Spinal cord (tissue), 10 donors: ENCODE measurements at places on chromosomes 1 and 21.

DNA sequence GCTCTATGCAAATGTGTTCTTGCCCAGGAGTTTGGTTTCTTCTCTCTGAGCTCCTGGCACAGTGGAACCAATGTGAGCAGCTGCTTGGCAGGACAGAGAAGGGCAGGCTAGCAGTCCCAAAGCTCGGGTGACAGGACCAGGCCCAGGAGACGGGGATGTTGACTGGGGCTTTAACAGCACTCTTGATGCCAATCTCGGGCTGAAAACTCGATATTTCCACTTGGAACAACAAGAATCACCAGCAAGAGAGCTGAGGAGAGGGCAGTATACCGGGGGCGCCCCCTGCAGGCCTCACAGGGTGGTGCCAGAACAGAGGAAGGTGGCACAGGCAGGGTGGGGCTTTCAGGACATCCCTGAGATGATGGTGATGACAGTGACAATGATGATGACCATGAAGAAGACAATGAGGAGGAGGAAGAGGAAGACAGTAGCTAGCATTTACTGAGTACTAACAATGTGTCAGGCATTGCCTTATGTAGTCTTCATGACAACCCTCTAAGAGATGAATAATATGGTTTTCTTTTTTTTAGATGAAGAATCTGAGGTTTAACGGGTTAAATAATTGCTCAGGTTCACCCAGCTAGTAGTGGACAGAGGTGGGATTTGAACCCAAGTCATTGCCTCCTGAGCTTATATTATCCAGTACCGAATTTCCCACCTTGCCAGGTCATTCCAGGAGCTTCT, 2.7 kb upstream of the KCNJ9 start:
- no peak for DNase-seq

DNA sequence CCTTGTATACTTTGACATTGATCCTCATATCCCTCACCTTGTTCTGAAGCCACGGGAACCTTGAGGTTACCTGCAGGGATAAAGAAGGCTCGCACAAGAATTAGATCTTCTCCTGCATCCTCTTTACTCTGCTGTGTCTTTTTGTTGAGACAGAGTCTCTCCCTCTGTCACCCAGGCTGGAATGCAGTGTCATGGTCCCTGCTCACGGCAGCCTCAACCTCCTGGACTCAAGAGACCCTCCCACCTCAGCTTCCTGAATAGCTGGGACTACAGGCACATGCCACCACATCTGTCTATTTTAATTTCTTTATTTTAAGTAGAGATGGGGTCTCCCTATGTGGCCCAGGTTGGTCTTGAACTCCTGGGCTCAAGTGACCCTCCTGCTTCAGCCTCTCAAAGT, 134.7 kb downstream of the PTPRC start:
- DNase-seq: no peak

DNA sequence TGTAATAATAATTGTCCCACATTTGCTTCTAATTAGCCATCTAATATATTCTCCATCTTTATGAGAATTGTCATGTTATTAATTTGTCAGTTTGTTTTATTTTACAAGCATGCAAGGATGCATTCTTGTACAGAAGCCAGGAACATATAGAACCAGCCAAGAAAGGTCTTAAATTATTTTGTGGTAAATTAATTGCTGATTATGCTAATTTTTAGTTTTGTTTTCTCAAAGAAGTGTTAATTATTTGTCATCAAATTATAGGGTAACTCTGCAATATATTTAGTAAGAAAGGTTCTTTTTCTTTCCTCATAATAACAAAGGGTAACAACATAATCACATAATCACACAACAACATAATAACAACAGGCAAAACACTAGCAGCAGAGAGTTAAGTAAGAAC, 5.7 kb downstream of the CLIC6 start:
- DNase-seq: no peak

- DNase-seq: no peak
Observed at GRCh38 chr1:56468518-56468917, 110.8 kb downstream of the PLPP3 start.

GRCh38 chr21:16454399-16454798, 724.6 kb downstream of the USP25 start:
- DNase-seq: no peak

GRCh38 chr1:156805766-156806511, 10.7 kb downstream of the SH2D2A start:
- DNase-seq: no peak

- DNase-seq: peak; percentile 45
Observed at GRCh38 chr1:115924770-115925169, 51.5 kb upstream of the SLC22A15 start.

DNA sequence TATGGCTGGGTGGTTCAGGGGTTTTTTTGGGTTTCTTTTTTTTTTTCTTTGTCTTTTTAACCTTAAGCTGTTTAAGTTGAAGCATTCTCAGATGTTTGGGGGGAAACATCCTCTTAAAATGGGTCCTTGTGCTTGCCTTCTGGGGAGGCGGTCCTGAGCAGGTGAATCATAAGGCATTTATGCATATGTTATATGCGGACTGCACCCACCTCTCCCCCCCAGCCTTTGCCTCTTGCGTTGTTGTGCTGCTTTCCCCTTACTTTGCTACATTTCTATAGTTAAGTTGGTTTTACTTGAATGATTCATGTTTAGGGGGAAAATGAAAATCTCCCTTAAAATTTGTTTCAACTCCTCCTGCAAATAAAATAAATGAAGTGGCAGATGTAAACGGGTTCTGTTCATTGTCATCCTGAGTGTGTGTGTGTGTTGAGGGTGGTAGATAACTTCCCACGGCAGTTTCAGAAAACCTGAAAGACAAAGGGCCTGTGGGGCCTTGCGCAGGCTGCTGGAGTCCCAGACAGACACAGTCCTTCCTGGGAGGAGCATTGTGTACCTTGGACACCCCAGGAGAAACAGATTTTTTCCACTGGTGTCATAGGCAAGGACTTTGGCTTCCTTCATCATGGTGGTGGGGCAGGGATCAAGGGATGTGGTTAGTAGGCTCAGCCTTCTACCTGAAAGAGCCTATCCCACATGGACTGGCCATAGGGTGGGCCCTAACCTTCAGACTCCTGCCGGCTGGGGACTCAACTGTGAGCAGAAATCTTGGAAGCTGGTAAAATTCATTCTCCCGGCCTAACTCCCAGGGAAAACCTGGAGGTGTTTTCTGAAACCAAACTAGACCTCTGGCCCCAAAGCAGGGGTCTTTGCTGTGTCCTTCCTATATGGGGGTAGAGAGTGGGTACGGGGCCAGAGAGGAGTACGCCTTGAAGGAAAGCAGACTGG, 926 bp upstream of the SH3D21 start:
- DNase-seq: no peak

DNA sequence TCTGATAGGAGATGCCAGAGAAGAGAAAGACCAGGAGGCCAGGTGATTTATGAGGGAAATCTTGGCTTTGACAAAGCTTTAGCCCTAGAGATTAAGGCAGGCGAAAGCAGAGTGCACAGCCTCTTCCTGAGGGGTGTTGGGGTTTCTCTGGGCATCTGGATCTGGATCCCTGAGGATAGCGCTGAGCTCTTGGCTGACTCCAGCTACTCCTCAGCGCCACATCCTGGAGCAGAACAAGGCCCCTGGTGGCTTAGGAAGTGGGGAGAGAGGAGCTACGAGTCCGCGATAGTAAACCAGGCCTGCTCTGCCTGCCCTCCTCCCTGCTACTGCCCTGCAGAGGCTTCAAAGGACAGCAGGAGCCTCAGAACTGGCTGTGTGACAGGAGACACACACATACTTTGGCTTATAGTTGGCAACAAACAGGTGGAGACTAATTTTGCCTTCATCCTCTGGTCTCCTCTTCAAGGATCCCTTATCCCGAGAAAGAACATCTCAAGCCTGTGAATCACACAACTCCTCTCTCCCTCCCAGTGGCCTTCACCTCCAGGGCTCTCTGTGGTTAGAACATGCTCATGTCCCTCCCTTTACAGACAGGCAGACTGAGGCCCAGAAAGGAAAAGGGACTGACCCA, 66.9 kb downstream of the TRABD2B start:
- no peak for DNase-seq

DNA sequence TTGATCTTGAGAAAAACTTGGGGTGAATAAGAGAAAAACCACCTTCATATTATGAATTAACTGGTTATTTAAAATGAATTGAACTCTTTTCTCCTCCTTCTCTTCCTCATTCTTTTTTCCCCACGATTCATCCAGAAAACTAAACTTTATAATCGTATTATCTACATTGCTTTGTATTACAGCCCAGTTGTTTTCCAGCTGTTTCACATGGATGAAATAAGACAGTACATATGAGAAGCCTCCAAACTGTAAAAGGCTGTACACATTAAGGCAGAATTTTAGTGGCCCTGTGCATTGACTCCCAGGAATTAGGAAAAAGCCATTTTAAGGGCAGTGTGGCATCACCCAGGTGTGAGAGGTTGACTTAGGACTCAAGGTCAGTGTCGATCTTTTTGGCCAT, 80.3 kb upstream of the PGBD5 start:
- DNase-seq: no peak

- DNase-seq: no peak
Observed at GRCh38 chr1:21622466-21623315, 46.5 kb downstream of the RAP1GAP start.

GRCh38 chr1:37130221-37130948, 96.1 kb upstream of the GRIK3 start:
- no peak for DNase-seq

DNA sequence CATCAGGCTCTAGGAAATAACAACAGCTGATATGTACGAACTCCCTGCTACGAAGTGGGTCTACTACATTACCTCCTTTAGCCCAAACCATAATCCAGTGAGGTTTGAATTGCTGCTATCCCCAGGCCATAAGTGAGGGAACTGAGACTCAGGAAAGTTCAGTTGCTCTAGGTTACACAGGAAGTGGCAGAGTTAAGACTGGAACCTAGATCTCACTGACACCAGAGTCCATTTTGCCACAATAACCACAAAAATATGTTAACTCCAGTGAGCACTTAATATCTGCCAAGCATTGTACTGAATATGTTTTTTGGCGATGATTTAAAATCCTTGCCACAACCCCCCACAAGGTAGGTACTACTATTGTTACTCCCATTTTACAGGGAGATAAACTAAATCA, 8.9 kb upstream of the TADA1 start:
- no peak for DNase-seq

- DNase-seq: no peak
Observed at GRCh38 chr1:48810740-48811139, 34.0 kb upstream of the BEND5 start.

- DNase-seq: no peak
Observed at GRCh38 chr21:25343774-25344545, 263.3 kb downstream of the MRPL39 start.

- DNase-seq: no peak
Observed at GRCh38 chr1:108503062-108503733, 53.1 kb downstream of the NBPF6 start.

DNA sequence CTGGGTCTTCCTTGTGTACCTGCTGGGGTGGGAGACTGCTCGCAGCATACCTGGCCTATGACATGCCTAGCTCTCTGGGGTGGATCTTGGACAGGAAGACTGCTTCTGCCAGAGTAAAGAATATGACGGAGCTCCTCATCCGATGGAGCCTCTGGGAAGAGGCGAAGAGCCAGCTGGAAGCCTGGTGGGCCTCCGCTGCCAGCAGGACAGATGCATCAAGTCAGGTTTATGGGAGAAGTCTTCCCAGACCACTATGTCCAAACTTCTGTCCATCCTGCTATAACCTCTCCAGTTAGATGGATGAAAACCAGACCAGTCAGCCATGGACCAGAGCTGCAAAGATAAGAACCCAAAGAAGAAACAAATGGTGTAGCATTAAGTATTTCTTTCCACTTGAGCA, 27.7 kb upstream of the NGF start:
- no peak for DNase-seq

DNA sequence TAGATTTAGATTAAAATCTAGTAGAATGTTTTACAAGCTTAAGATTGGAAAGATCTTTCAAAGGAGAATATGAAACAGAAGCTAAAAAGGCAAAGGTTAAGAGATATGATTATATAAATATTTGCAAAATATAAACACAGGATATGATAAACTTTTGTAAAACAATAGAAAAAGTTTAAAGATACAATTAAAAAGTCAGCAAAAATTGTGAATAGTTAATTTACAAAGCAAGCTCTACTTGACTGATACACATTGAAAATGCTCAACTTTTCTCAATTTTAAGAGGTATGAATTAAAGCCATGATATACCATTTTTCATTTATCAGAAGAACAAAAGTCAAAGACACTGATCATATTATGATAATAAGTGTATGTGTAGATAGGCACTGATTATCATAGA, 21.0 kb downstream of the RAB3GAP2 start:
- no peak for DNase-seq

GRCh38 chr21:25161571-25161970, 445.7 kb downstream of the MRPL39 start:
- DNase-seq: no peak

DNA sequence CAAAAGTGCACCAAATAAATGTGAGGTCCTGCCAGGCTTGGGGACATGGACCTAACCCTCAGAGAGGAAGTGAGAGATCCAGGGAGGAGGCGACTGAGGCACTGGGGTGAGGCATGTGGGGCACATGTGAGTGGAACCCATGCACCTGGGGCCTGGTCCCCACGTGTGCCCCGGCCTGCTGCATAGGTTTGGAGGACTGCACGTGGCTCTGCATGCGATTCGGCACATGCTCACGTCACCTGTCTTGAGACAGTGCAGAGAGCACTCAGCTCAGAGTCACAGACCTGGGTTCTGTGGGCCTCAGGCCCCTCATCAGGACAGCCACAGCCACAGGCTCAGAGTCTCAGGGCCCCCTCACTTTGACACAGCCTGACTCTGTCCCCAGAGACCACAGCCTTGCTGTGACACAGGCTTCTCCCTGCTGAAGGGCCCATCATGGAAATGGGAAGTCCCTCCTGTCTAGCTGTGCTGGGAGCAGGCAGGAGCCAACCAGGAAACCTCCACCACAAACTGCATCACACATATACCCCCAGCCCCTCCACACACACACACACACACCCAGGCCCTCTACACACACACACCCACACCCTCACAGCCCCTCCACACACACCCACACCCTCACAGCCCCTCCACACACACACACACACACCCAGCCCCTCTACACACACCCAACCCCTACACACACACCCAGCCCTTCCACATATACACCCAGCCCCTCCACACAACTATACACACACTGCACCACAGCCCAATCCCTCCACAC, 48.2 kb downstream of the SLC9A1 start:
- no peak for DNase-seq

GRCh38 chr1:31954607-31955283, 16.6 kb upstream of the PTP4A2 start:
- no peak for DNase-seq

- DNase-seq: no peak
Observed at GRCh38 chr1:109622895-109623294, 3.3 kb downstream of the AMPD2 start.
